ENCODE measurements at places on chromosomes 2 and 18. TPM values are rescaled to one million over a fixed set of nuclear protein-coding genes. Genes with fewer than 3 reads are reported as not detected.
A peak's percentile ranks its signal among the peaks of the same experiment; 100 is the strongest.

GRCh38 chr18:48393170-48393569 is 16.0 kb downstream of the ZBTB7C start:
- DNase-seq: no peak
- H3K4me1 ChIP-seq: peaks cover 37% of the 10 kb centered on the region
- no peak overlapping the region for H3K27ac ChIP-seq
- H3K4me3 ChIP-seq: no peak overlapping the region
- H3K27me3 ChIP-seq: no peaks in the 10 kb centered on the region

- peak overlapping the region; percentile 10 for H3K27ac ChIP-seq
- H3K4me1 ChIP-seq: peaks cover 32% of the 10 kb centered on the region
- H3K4me3 ChIP-seq: no peak overlapping the region
- H3K36me3 ChIP-seq: no peaks in the 10 kb centered on the region
- no peak for DNase-seq
- H3K27me3 ChIP-seq: no peaks in the 10 kb centered on the region
Observed at GRCh38 chr2:63596401-63596883, 7.7 kb downstream of the MDH1 start.

The SLC14A1 gene
- total RNA-seq: 0.98 TPM

DNA sequence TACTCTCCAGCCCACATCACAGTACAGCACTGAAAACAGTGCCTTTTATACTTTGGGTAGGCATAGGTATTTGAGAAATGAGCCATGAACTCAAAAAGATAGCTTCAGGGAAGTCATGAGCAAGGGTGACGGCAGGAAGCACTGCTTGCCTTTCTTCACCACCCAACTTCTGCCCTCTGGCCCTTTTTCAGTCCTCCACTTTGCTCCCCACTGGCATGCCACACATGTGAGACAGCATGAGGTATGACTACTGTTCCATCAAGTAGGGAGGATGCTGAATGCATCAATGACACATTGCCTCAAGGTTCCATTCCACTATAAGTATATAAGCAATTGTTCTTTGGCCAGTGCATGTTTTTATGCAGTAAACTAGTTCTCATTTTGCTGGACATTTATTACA is 373.0 kb downstream of the NRXN1 start:
- DNase-seq: no peak
- no peak overlapping the region for H3K4me3 ChIP-seq
- H3K4me1 ChIP-seq: no peaks in the 10 kb centered on the region
- no peaks in the 10 kb centered on the region for H3K27me3 ChIP-seq

The ZSWIM2 gene
- not detected for total RNA-seq

DNA sequence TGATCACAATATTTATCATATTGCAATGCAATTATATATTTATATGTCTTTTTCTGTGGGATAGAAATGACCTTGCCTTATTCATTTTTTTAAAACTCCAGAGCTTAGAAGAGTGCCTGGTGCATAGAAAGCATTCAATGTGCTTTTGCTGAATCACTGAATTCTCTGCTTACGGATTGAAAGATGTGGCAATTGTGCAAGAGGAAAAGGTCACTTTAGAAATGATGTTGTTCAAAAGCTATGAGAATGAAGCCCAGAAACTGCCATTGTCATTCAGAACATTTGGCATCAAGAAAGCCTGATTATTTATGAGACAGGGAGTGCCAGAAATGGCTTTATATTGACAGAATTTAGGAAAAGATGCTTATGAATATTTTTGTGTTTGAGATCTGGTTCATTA is 678.6 kb upstream of the CDH2 start:
- H3K27ac ChIP-seq: no peak overlapping the region
- H3K4me1 ChIP-seq: no peaks in the 10 kb centered on the region
- no peak overlapping the region for H3K4me3 ChIP-seq
- no peaks in the 10 kb centered on the region for H3K27me3 ChIP-seq
- DNase-seq: no peak

GRCh38 chr18:51330148-51330547 is 132.7 kb upstream of the MEX3C start:
- DNase-seq: no peak
- no peak overlapping the region for H3K4me3 ChIP-seq
- no peak overlapping the region for H3K27ac ChIP-seq
- no peaks in the 10 kb centered on the region for H3K36me3 ChIP-seq
- no peaks in the 10 kb centered on the region for H3K4me1 ChIP-seq

The PTPRN gene
- 0.39 TPM for total RNA-seq

All from adrenal gland (tissue), 19 donors.